ENCODE measurements at places on chromosomes 4 and X. TPM values are rescaled to one million over a fixed set of nuclear protein-coding genes. Genes with fewer than 3 reads are reported as not detected.

The FREM3 gene
- 0.06 TPM for total RNA-seq

- no peak for DNase-seq
- no peaks in the 10 kb centered on the region for H3K27me3 ChIP-seq
- H3K27ac ChIP-seq, result no peak overlapping the region
These were observed 13.4 kb upstream of the DHRSX start for GRCh38 chrX:2514131-2514530.

The MUC7 gene
- not detected for total RNA-seq

The RPL39 gene
- 1,133 TPM for total RNA-seq

DNA sequence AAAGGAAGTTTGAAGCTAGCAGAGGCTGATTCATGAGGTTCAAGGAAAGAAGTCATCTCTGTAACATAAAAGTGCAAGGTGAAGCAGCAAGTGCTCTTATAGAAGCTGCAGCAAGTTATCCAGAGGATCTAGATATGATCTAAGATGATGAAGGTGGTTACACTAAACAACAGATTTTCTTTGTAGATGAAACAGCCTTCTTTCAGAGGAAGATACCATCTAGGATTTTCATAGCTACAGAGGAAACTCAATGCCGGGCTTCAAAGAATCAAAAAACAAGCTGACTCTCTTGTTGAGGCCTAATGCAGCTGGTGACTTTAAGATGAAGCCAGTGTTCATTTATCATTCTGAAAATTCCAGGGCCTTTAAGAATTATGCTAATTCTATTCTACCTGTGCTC, 28.8 kb downstream of the NR0B1 start:
- no peaks in the 10 kb centered on the region for H3K4me1 ChIP-seq
- H3K27me3 ChIP-seq, result no peaks in the 10 kb centered on the region
- no peak overlapping the region for H3K4me3 ChIP-seq
- DNase-seq, result no peak
- H3K27ac ChIP-seq, result no peak overlapping the region
- no peaks in the 10 kb centered on the region for H3K36me3 ChIP-seq

GRCh38 chr4:89739311-89739988, 97.5 kb downstream of the SNCA start:
- H3K27ac ChIP-seq, result no peak overlapping the region
- H3K4me1 ChIP-seq, result no peaks in the 10 kb centered on the region
- no peak for DNase-seq
- no peaks in the 10 kb centered on the region for H3K27me3 ChIP-seq

- no peak for DNase-seq
- H3K36me3 ChIP-seq, result no peaks in the 10 kb centered on the region
- H3K27me3 ChIP-seq, result no peaks in the 10 kb centered on the region
- no peak overlapping the region for H3K4me3 ChIP-seq
- H3K27ac ChIP-seq, result no peak overlapping the region
These were observed 85.3 kb upstream of the MAML3 start for GRCh38 chr4:140239311-140239710.

- H3K27me3 ChIP-seq, result no peaks in the 10 kb centered on the region
- H3K4me1 ChIP-seq, result peaks cover 4% of the 10 kb centered on the region
- H3K27ac ChIP-seq, result no peak overlapping the region
- no peaks in the 10 kb centered on the region for H3K36me3 ChIP-seq
These were observed 224.0 kb downstream of the APBB2 start for GRCh38 chr4:40990236-40990898.

GRCh38 chr4:91028228-91028627, 901.0 kb downstream of the CCSER1 start:
- no peak for DNase-seq
- H3K4me1 ChIP-seq, result no peaks in the 10 kb centered on the region
- H3K4me3 ChIP-seq, result no peak overlapping the region
- H3K27me3 ChIP-seq, result no peaks in the 10 kb centered on the region

Measured in testis (tissue), 5 donors.